ENCODE measurements at places on chromosomes 1 and 21.

DNA sequence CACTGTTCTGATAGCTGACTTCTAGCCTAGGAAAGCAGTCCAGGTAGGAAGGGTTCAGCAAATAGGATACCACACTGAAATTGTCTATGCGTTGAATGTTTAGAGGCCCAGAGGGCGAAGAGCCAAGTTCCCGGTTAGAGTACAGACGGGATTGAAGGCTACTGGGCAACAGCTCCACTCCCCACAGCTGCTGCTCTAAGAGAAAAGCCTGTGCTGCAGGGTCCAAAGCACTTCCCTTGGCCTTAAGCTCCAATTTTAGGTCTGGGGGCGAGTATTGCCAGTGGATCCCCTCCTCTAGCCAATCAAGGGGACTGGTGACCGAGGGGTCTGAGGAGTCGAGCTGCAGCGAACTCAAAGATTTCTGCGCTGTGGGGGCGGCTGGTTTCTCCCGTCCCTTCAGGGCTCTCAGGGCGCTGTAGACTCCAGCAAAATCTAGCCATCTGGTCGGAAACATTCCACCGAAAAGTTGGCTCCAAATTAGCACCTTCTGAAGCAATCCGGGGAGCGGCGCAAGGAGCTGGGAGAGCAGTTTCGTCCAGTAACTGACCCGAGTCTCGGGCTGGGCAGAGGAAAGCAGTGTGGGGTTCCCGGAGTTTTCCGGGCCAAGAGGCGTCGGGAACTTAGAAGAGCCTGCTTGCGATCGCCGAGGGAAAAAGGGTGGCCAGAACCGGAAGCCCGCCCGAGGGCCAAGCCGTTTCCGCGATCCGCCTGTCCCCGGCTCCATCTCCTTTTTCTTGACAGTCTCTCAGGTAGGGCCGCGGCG is 748 bp downstream of the PPP1R15B start:
- DNase-seq: no peak

GRCh38 chr1:243459059-243459458 is 203.2 kb downstream of the SDCCAG8 start:
- no peak for DNase-seq

DNA sequence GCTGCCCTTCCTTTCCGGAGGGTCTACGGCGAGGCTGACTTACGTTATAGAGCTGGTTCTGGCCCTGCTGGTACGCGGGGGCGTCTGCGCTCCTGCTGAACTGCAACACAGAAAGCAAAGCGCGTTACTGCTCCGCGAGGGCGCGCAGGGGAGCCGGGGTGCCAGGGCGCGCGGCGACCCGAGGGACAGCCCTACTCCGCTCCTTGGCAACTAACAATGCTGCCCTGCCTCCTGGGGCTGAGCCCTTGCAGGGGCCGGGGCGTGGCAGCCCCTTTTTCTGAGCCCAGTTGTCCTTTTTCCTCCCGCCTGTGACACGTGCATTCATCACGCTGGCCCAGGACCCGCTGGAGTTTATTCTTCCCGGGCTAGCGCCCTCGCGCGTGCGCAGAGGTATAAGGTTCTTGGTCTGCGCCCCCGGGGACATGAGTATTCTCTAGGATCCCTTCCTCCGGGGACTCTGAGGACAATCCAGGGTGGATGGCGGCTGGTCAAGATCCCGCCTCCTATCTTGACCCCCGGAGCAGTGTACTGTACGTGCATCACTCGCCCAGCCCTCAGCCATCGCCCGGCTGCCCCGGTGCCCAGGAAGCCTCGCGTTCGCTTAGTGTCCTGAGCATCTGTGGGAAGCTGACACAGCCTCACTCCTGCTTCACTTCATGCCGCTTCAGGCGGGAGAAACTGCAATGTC is 78.9 kb downstream of the CD247 start:
- DNase-seq: no peak

GRCh38 chr1:91830242-91831131 is 55.5 kb downstream of the TGFBR3 start:
- no peak for DNase-seq

GRCh38 chr1:235401251-235401650 is 34.0 kb downstream of the TBCE start:
- DNase-seq: no peak

- no peak for DNase-seq
These were observed 32.7 kb upstream of the DHCR24 start for GRCh38 chr1:54919367-54920359.

GRCh38 chr1:50841791-50842387 is 118.2 kb downstream of the FAF1 start:
- no peak for DNase-seq

DNA sequence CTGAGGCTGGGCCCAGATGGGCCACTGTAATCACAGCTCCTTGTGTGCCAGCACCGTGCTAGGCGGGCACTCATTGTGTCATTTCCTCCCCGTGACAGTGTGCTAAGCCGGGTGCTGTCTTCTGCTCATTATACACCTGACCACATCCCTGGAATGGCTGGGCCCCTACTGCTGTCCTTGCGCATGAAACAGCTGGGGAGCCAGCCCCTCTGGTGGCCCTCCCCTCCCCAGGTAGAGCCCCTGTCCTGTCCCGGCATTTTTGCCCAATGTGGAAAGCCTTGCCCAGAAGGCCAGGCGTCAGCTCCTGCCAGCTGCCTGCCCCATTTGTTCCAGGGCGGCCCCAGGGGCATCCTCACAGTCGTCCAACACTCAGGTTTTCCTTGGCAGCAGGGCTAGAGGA is 107.4 kb upstream of the CASZ1 start:
- no peak for DNase-seq

DNA sequence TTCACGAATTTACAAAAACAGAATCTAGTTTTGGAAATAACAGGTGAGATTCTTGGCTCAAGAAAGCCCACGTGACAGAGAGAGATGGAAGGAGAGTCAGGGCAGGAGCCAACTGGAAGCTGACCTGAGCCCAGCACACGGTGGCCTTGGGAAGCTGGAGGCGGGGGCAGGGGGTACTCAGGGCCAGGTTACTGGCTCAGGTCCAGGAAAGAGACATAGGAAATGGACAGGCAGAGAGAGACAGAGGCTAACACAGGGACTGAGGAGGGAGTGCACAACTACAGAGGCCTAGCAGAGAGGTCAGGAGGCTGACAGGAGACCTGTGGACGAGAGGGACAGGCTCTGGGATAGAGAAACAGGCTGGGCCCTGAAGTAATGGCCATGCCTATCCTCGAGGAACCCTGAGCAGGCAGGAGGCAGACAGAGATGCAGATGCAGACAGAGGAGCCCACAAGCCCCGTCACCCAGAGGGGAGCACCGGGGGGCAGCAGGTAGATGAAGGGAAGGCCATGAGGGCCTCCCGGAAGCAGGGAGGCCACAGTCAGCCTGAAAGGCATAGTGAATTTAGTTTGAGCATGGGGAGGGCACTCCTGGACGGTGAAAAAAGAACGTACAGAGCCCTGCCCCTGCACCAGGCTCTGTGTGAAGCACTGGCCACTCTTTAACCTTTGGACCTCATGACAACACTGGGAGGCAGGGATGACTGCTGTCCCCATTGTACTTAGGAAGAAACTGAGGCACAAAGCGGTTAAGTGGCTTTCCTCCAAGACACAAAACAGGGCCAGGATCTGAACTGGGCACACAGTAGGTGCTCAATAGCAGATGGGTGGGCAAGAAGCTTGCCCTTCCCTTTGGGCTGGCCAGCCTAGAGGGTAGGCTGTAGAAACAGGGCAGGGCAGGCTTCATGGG is 230.1 kb downstream of the TRABD2B start:
- DNase-seq: no peak

- DNase-seq: no peak
These were observed 212.7 kb downstream of the ZP4 start for GRCh38 chr1:237677979-237678378.

- DNase-seq: no peak
These were observed 45.1 kb downstream of the BTBD8 start for GRCh38 chr1:92125204-92125603.

DNA sequence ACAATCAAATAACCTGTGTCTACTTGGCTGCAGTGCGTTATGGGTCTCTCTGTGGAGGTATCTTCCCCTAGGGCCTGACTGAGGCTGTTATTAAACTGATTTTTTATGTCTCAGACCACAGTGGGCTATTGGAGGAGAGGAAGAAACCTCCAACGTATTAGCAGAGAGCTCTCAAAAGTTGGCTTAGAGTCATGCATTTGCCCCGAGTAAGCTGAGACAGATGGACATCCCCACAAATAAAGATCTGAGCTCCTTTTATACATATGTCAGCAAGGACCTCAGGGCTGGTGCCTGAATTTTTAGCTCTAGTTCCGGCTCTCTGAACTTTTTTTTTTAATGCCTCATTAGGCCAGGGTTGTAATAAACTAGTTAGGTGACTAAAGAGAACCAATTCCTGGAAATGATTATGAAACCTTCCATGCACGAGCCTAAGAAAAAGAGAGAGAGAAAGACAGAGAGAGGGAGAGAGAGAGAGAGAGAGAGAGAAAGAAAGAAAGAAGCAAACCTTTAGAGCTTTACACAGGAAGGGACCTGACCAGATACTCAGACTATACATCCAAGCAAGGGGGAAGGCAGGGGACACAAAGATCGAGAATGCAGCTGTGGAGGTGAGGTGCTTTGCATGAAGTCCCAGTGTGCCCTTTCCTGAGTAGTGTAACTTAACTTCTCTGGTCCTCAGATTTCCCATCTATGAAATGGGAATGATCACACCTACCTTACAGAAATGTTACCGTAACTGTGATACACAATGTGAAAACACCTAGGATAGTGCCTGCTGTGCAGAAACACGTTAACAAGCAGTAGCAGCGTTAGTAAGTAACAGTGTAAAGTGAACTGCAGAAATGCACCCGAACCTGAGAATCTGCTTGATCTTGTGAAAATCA is 8.4 kb upstream of the PIGR start:
- DNase-seq: no peak

GRCh38 chr1:151838222-151839081 is 1.2 kb downstream of the C2CD4D start:
- DNase-seq: no peak

DNA sequence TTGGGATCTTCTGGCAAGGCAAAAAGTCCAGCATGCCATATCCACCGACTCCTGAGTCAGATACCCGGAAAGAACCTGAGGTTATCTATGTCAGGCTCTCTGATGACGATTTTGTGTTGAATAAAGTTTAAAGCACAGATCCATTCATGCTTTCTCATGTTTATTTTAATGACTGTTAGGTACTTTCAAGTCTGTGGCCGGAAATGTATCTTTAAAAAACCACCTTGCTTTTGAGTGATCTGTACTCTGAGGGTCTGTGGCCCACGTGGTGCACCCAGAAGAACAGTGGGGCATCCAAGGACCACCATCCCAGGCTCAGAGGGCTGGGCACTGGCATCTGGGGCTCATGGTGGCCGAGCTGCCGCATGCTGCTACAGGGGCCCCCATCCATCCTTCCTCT is 30.1 kb upstream of the VASH2 start:
- DNase-seq: no peak

DNA sequence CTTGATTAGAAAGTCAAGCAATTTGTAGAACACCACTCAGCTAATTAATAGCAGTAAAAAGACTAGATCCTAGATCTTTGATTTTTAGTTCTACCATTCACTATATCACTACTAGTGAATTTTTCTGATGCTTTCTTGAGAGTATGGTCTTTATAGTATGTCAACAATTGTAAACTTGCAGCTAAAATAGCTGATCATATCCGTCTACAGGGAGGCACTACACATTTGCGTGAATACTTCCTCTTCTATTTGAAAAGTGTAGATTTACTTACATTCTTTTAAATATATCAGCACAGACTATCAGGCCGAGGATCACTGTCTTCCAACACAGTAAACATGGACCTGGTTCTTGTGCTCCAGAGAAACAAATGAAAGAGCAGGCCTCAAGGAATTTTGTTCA is 18.6 kb upstream of the PTPRC start:
- DNase-seq: no peak

DNA sequence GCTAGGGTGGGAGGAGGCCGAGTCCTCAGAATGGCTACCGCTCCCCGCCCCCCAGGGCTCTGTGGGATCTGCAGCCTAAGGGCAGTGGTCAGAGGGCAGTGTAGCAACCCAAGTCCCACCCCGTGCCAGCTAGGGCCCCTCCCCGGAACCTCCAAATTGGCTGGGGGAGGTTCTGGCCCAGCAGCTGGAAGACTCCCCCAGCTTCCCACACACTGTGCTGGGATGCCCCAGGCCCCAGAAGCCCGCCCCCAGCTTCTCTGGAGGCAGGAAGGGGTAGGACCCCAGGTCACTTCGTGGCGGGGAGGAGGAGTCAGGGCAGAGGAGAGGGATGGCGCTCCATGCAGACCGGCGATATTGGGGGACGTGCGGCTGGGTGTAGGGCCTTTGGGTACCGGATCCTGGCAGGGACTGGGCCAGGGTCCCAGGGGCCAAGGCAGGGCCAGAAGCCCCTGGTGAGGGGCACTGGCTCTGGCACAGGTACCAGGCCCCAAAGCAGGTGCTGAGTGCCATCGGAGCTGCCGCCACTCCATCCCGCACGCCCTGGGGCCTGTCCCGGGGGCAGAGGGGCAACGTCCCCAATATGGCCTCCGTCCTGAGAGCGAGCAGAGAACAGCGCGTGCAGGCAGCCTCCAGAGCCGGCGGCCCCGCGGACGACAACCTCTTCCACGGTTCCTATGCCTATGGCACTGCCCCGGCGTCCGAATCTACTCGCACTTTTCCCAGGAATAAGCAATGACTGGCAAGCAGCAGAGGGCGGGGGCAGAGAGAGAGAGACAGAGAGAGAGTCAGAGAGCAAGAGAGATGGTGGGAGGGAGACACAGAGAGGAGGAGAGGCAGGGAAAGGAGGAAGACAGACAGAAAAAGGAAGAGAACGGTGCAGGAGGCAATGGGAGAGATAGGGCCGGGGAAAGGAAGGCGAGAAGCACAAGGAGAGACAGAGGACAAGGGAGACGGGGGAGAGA is 65.7 kb downstream of the RAP1GAP start:
- DNase-seq: no peak

DNA sequence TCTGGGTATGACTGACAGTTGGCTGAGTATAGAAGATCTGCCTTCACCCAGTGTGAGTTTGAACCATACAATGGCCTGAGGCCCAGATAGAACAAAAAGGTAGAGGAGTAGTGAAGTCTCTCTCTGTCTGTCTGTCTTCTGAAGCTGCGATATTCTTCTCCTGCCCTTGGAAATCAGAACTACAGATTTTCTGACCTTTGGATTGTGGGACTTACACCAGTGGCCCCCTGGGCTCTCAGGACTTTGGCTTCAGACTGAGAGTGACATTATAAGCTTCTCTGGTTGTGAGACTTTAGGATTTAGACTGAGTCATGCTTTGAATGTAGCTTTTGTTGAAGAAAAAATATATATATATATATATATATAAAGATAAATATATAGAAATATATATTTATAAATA is 1235.0 kb upstream of the ADGRL4 start:
- no peak for DNase-seq

- peak; percentile 53 for DNase-seq
These were observed at the start of gene LY9 for GRCh38 chr1:160795951-160796383. Gene LY9, plus strand, starts transcription at chr1:160796174. Its CDS starts 14 bp downstream, at chr1:160796188.

DNA sequence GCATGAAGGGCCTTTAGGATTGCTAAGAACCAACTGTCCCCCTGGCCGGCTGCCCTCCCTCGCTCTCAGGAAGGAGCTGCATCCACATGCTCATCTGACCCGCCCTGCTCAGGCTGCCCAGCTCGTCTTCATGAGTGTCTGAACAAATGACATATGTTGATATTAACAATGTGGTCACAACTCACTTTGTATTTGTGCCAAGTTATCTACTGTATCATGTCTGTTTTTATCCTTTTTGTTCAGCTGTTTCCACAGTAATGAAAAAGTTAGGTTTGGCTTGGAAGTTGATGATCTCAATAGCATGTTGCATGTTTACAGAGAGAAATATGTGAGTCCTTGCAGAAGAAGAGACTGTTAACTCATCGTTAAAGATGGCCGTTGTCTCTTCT is 75.1 kb downstream of the PHTF1 start:
- DNase-seq: no peak

GRCh38 chr1:93701629-93702028 is 20.0 kb upstream of the BCAR3 start:
- DNase-seq: no peak

Measured in stimulated activated CD8-positive, alpha-beta memory T cell treated with anti-CD3 and anti-CD28 coated beads, Interleukin-7, amount 100 ng/mL, for 1 hour (primary cell).